ENCODE measurements at places on chromosomes 2 and 18. TPM values are rescaled to one million over a fixed set of nuclear protein-coding genes. Genes with fewer than 3 reads are reported as not detected.

GPR45 gene
- 0.94 TPM for total RNA-seq

TNFAIP6 gene
- not detected for total RNA-seq

LRRTM1 gene
- 13.8 TPM for total RNA-seq

CD8B2 gene
- not detected for total RNA-seq

SERPINB3 gene
- not detected for total RNA-seq

MYO1B gene
- total RNA-seq: 75.4 TPM

CAB39 gene
- total RNA-seq: 121 TPM

BMP10 gene
- total RNA-seq: not detected

MTA3 gene
- 54.1 TPM for total RNA-seq

MOCOS gene
- total RNA-seq: 0.31 TPM

DYSF gene
- 1.6 TPM for total RNA-seq

TUBA3E gene
- not detected for total RNA-seq

DLX2 gene
- total RNA-seq: 9.4 TPM

UGT1A5 gene
- total RNA-seq: not detected

SUPT7L gene
- total RNA-seq: 46.0 TPM

RSAD2 gene
- 5.9 TPM for total RNA-seq

SERPINB2 gene
- total RNA-seq: not detected

ALLC gene
- not detected for total RNA-seq

VIT gene
- 0.31 TPM for total RNA-seq

OSR1 gene
- 0.31 TPM for total RNA-seq

AGAP1 gene
- total RNA-seq: 64.8 TPM

ATP6V1C2 gene
- 2.8 TPM for total RNA-seq

POTEI gene
- total RNA-seq: 0.31 TPM

CHST10 gene
- 89.2 TPM for total RNA-seq

CKAP2L gene
- total RNA-seq: 4.7 TPM

AMER3 gene
- 45.4 TPM for total RNA-seq

AP1S3 gene
- 8.5 TPM for total RNA-seq
